ENCODE measurements at places on chromosomes 5 and 9.

GRCh38 chr9:29556317-29556716, 1983.0 kb upstream of the C9orf72 start:
- peak; percentile 96 for DNase-seq

DNA sequence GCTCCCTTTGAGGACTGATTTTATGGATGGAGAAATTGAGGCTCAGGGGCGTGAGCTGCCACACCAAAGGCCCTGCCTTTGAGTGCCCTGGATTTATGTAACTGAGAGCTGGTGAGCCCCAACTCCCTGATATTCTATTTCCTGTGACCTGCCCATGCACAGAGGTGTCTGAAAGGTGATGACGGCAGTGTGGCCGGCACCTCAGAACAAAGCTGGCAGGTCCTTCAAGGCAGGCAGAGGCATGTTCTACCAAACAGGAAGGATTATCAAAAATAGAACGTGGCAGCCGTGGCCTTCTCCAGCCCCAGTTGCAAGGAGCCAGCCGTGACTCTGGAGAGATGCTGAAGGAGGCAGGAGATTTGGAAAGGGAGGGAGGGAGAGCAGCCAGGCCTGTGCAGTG, 36.2 kb downstream of the INSYN2B start:
- DNase-seq: no peak

DNA sequence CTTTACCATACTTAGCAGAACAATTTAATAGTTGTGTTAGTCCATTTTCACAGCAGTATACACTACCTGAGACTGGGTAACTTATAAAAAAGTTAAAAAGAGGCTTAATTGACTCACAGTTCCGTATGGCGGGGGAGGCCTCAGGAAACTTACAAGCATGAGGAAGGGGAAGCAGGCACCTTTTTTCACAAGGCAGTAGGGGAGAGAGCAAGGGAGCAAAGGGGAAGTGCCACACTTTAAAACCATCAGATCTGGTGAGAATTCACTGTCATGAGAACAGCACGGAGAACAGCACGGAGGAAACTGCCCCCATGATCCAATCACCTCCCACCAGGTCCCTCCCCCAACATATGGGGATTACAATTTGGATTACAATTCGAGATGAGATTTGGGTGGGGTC, 269.9 kb downstream of the MTRR start:
- DNase-seq: no peak

- no peak for DNase-seq
Observed at GRCh38 chr5:179371121-179371510, 25.9 kb upstream of the ADAMTS2 start.

DNA sequence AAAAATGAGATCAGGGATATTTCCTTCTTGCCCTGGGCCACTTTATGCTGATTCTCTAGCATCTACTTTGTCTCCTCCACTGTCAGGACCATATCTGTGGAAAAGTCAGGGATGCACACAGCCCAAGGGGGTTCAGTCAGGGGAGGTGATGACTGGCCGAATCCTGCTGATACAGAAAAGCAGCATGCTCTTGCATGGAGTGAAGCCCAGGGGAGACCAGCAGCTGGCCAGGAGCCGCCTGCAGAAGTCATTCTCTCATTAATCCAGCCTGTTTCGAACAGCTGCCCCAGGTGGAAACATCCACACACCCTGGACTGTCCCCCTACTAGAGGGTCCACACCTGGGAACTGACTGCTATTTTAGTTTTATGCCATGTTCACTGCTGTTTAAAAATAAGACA, 177.1 kb downstream of the ATP10B start:
- no peak for DNase-seq
